ENCODE measurements at places on chromosomes 12 and 14.

DNA sequence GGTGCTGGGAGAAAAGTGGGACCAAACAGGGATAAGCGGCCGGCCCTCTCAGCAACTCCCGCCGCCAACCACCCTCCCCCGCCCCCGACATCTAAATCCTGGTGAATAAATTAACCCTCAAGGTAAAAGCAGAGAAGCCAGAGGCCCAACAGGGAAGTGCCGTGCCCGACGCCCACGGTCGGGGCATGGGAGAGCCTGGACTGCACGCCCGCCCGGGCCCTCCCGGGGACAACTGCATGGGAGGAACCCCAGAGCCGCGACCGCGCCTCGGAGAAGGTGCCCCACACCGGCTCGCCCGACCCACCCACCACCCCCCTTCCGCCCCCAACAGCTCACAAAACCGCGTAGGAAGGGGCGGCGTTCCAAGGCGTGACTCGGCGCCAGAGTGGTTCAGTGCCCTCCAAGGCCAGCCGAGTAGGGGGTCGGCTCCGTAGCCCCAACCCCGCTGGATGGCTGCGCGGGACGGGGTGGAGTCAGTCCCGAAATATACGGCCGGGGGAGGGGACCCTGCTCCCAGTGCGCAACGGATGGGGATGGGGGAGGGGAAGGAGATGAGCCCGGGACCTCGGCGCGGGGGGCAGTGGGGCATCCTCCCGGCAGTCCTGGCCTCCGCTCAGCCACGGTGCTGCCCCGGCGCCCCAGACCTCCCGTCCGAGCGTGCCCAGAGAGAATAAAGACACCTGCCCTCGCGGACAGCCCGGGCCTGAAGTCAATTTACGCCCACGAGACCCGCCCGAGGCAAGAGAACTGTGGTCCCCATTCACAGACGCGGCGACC, 732 bp downstream of the SLC25A29 start:
- DNase-seq, result peak; percentile 57

DNA sequence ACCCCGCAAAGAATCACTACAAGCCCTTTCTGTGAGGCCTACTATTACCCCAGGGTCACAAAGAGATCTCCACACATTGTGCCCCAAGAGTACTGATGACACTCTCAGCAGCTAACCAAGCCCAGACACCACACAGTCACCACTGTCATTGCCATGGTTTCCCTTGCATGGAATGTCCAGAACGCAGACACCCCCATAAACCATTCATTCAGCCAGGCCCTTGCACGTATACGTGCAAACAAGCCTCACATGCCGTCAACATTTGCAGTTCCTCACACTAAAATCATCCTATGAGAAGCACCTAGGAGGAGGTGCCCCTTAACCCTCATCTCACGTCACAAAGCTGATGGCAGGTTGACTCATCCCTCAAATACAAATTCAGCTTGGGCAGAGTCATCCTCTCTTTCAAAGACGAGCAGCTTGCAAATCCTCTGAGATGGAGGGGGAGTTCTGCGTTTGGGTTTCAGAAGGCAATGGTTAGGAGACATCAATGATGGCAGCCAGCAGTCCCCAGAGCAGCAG, 17.1 kb upstream of the KRT77 start:
- DNase-seq, result no peak

DNA sequence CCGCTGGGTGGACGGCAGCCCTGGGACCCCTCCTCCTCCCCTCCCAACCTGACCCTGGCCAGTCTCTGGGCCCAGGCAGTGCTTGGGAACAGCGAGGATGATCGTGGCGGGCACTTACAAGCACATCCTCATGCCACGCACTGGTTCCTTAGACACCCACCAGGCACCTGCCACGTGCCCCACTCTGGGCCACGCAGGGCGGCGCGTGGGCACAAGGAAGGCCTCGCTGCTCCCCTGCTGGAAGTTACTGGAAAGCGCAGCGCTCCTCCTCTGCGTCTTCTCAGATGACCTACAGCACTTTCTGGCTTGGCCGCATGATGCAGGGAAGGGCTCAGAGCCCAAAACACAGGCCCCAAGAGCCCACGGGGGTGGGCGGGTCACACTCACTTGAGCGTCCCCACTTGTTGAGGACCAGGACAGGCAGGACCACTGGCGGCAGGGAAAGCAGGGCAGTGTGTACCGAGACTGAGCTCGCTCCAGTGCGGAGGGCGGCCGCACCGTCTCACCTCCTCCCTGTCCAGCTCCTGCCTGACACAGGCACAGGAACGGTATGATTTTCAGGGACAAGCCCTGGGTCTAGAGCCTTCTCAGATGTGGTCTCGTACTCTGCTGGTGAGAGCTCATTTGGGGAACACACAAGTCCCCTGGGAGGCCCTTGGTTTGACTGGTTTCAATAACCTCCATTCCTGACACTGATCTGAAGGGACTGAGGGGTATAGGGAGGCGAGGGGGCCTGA, 128.3 kb upstream of the EVL start:
- no peak for DNase-seq

GRCh38 chr14:43595096-43595772, 911.8 kb downstream of the FSCB start:
- no peak for DNase-seq

DNA sequence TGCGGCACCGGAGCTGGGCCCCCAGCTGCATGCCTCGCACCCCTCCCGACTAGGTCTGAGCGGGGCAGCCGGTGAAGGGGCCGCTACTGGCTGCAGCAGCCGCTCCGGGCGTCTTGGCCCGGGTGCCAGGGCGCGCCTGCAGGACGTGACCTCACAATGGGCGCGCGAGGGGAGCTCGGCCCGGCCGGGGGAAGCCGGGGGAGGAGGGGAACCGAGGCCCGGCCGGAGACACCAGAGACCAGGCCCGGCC, 353 bp downstream of the BAG5 start:
- no peak for DNase-seq

DNA sequence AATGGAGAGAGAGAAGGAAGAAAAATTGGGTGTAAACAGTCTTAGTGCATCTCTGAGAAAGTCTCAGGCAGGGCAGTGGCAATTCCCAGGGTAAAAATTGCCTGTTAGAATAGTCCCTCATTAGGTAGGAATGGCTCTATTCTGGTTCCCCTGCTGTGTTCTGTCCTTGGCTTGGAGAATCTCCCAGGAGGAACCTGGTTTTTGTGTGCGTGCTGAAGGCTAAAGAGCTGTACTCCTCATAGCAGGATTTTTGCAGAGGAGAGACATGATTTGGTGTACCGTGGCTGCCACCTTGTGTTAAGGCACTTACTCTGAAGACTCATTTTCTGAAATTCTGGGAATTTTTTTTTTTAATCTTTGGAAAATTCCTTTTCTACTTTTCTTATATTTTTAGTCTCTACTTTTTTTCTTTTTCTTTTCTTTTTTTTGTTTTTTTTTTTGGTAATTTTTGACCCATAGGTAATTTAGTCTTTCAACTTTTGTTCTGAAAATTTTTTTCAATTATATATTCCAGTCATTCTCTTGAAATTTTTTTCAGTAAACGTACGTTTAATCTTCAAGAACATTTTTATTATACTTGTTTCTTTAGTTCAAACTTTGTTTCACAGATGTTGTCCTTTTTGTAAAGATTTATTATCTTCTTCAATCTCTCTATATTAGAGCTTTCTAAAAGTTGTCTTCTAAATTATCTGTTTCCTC, 63.8 kb downstream of the FBXO33 start:
- DNase-seq, result no peak

All from activated naive CD4-positive, alpha-beta T cell (primary cell).